Substantia nigra (tissue), 51 donors: ENCODE measurements at places on chromosomes 7 and 10.

- DNase-seq, result no peak
Observed at GRCh38 chr10:90936276-90936659, 15.4 kb upstream of the ANKRD1 start.

GRCh38 chr10:29649561-29650551, 15.1 kb upstream of the SVIL start:
- no peak for DNase-seq

GRCh38 chr7:67809586-67809985, 813.0 kb downstream of the TYW1 start:
- DNase-seq, result no peak

- DNase-seq, result no peak
Observed at GRCh38 chr10:128306535-128306934, 180.3 kb upstream of the MKI67 start.

- no peak for DNase-seq
Observed at GRCh38 chr7:111085356-111085755, 5.6 kb upstream of the LRRN3 start.

GRCh38 chr7:1555046-1555812, 776 bp downstream of the TMEM184A start:
- no peak for DNase-seq

- DNase-seq, result no peak
Observed at GRCh38 chr10:14585287-14586193, 189.2 kb downstream of the FAM107B start.

- no peak for DNase-seq
Observed at GRCh38 chr7:112193915-112194502, 12.2 kb downstream of the DOCK4 start.

GRCh38 chr7:90383861-90384260, 19.4 kb upstream of the CLDN12 start:
- DNase-seq, result no peak

DNA sequence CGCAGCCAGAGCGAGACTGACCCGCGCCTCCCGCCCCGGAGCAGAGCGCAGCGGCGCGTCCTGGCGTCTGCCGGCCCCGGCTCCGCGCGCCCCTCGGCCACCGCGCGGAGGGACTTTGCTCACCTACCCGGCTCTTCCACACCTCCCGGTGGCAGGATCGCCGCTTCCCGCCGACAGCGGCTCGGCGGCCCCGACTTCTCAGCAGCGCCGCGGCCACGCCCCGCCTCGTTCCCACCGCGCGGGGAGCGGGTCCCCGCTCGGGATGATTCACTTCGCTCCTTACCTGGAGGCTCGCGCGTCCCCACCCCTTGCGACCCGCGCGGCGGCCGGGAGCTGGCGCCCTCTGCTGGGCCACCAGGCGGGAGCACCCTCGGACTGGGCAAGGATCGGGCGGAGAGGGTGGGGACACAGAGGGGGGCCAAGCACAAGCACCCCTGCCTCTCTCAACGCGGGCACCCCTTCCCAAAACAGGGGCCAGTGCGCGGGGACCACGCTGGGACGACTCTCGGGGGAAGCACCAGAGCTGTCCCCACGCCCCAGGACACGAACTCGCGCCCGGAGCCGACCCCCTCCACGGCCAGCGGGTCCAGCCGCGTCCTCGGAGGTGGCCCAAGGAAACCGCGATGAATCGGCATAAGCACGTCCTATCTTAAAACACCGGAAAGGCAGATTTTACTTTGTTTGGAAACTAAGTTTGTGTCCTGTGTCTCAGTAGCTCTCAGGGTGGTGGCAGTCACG, 101.0 kb upstream of the SVIL start:
- DNase-seq, result no peak

DNA sequence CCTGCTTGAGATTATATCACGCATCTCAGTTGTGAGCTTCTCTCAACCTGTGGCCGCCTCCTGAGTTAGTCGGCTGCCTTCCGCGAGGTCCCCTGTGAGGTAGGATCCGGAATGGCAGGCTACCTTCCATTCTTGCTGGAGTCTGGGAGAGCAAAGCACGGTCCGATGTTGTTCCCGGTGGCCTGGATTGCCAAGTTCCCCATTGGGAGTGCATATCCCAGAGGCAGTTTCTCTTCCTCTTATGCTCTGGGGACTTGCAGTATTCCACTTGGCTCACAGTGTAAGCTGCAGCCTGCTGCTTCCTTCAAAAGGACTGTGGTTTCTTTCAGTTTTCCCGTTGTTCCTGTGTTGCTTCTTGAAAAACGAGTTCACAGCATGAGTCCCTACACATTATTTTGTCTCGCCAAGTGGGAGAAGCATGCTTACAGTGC, 225.4 kb upstream of the ZWINT start:
- no peak for DNase-seq
